ENCODE measurements at places on chromosomes 7 and 10. TPM values are rescaled to one million over a fixed set of nuclear protein-coding genes. Genes with fewer than 3 reads are reported as not detected.

The GDF2 gene
- not detected for total RNA-seq

The SPAM1 gene
- not detected for total RNA-seq

The RNF133 gene
- total RNA-seq = 0.50 TPM

The DLX5 gene
- not detected for total RNA-seq

The ARHGEF35 gene
- total RNA-seq = 0.51 TPM

DNA sequence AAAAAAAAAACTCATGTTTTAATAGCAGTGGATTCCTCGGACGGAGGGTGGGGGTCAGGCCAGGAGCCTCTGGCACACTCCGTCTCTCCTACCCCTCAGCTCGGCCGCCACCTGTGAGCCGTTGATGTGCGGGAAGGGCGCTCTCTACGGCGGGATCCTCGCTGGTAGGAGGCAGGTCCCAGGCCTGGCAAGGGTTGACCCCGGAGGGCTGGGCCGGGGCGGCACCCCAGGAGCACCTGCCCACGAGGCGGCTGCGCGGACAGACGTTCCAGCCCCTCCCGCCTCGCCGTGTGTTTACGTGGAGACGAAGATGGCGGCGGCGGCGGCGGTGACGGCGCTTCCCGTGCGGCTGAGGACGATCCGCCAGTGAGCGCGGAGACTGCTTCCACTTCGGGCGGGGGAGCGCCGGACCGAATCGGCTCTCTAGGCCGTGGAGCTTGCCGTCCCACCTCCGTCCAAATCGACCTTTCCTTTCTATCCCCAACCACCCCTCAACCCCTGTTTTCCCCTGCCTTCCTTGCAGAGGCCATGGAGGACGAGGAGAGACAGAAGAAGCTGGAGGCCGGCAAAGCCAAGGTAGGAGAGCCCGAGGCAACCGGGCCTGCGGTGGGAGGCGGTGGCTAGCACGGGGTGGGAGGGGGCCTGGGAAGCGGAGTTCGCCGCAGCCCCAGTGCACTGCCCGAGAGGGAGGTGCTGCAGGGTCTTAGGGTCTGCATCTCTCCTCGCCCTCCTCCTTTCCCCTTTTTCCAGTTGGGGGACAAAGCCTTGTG lies at the start of gene AKAP9:
AKAP9 (plus strand) TSS at position 291 of the 770 bp plus-strand sequence; CDS start at position 529, 238 bp downstream.
- no peaks in the 10 kb centered on the region for H3K36me3 ChIP-seq
- H3K27ac ChIP-seq = peak within 1 kb of the TSS; percentile 87
- peak within 1 kb of the TSS; percentile 98 for H3K4me3 ChIP-seq
- no peaks in the 10 kb centered on the region for H3K4me1 ChIP-seq
- peak; percentile 82 for DNase-seq
- no peaks in the 10 kb centered on the region for H3K27me3 ChIP-seq

DNA sequence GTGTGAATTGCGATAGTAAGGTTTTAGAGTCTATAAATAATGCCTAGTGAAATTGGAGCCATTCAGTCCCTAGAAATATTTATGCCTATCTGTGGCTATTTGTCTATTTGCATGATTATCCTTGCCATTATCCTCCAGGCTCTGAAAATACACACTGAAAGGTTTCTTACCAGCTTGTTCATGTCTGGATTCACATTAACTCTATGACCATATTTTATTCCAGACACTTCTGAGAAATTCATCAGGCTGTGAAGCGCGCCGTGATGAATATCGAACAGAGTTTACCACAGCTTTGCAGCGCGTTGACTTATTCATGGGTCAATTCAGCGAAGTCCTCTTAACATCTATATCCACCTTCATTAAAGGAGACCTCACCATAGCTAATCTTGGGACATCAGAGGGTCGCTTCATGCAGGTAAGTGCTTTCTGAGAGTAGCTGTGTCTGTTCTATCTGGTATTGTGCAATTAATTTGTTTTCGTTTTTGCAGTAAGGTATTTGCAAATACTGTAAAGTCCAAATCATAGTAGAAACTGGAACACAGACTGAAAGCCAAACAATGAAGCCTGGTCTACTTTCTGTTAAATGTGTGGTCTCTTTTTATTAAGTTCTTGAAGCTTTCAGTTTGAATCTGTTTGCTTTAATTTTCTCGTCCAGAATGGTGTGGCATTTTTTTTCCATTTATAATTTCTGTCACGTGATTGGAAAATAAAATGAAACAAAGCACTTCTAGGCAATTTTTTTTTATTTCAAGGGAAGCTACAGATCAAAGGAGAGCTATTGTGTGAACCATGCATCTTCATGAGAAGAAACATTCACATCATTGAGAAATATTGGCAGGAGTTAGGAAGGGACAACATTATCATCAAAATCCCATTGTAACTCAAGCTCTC lies 59.7 kb downstream of the MET start:
- H3K27ac ChIP-seq = no peak overlapping the region
- H3K36me3 ChIP-seq = no peaks in the 10 kb centered on the region
- no peak for DNase-seq
- H3K4me1 ChIP-seq = no peaks in the 10 kb centered on the region

- H3K4me1 ChIP-seq = peaks cover 4% of the 10 kb centered on the region
- peak overlapping the region; percentile 92 for H3K27ac ChIP-seq
- no peak for DNase-seq
- peaks cover 13% of the 10 kb centered on the region for H3K36me3 ChIP-seq
- H3K27me3 ChIP-seq = no peaks in the 10 kb centered on the region
These were observed 819 bp downstream of the POLD2 start for GRCh38 chr7:44122529-44122928.

DNA sequence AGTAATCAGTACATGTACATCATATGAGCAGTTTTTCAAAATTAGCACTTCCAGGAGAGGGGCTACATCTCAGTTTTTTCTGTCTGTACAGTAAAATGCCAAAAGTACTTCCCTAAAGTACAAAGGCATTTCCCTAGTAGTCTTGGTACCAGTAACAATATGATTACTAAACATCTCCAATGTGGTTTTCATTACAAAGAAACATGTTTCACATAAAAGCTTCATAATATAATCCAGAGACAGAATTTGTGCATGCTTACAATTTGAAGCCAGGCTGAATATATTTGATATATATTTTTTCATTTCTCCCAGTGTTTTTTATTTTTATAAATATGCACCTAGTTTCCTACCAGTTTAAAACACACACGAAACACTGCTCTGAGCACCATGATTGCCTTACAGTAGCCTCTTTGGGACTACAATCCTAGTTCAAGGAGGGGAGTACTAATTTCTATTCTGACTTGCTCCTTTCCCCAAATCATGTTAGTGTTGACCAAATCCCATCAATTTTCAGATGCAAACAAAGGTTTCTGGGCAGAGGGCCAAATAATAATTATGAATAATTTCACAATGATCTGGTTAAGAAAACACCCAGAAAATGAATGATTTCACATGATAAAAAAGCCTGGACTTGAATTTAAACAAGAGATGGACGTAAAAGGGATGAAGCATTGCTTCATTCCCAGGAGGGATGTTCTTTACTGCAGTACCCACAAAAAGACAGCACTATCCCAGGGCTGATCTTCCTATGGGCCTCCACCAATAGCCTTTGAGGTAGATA lies 201.3 kb downstream of the SLC25A13 start:
- DNase-seq = peak; percentile 36
- H3K27ac ChIP-seq = no peak overlapping the region
- H3K4me1 ChIP-seq = no peaks in the 10 kb centered on the region
- H3K4me3 ChIP-seq = no peak overlapping the region
- H3K27me3 ChIP-seq = no peaks in the 10 kb centered on the region

GRCh38 chr10:688312-689120 lies 952 bp downstream of the DIP2C start:
- no peaks in the 10 kb centered on the region for H3K36me3 ChIP-seq
- H3K4me1 ChIP-seq = peaks cover 11% of the 10 kb centered on the region
- no peaks in the 10 kb centered on the region for H3K27me3 ChIP-seq
- H3K4me3 ChIP-seq = peak overlapping the region; percentile 69
- peak; percentile 63 for DNase-seq

GRCh38 chr7:32639122-32639521 lies 143.8 kb downstream of the AVL9 start:
- no peak overlapping the region for H3K4me3 ChIP-seq
- no peaks in the 10 kb centered on the region for H3K27me3 ChIP-seq
- H3K36me3 ChIP-seq = no peaks in the 10 kb centered on the region
- DNase-seq = no peak

GRCh38 chr7:67105377-67105776 lies 108.7 kb downstream of the TYW1 start:
- no peaks in the 10 kb centered on the region for H3K4me1 ChIP-seq
- H3K27ac ChIP-seq = no peak overlapping the region
- no peaks in the 10 kb centered on the region for H3K27me3 ChIP-seq
- peak; percentile 60 for DNase-seq
- no peaks in the 10 kb centered on the region for H3K36me3 ChIP-seq
- no peak overlapping the region for H3K4me3 ChIP-seq

- H3K27me3 ChIP-seq = no peaks in the 10 kb centered on the region
- H3K36me3 ChIP-seq = no peaks in the 10 kb centered on the region
- H3K4me1 ChIP-seq = no peaks in the 10 kb centered on the region
- H3K4me3 ChIP-seq = no peak overlapping the region
- no peak overlapping the region for H3K27ac ChIP-seq
These were observed 15.3 kb upstream of the CYP2C19 start for GRCh38 chr10:94747137-94747536.

GRCh38 chr10:33612116-33612515 lies 277.6 kb upstream of the NRP1 start:
- no peaks in the 10 kb centered on the region for H3K36me3 ChIP-seq
- DNase-seq = peak; percentile 21
- no peaks in the 10 kb centered on the region for H3K4me1 ChIP-seq
- H3K27ac ChIP-seq = peak overlapping the region; percentile 22
- H3K27me3 ChIP-seq = no peaks in the 10 kb centered on the region
- H3K4me3 ChIP-seq = no peak overlapping the region

GRCh38 chr10:27713941-27714340 lies 31.7 kb downstream of the MKX start:
- DNase-seq = peak; percentile 23
- H3K27me3 ChIP-seq = no peaks in the 10 kb centered on the region
- peaks cover 3% of the 10 kb centered on the region for H3K4me1 ChIP-seq
- no peaks in the 10 kb centered on the region for H3K36me3 ChIP-seq
- H3K27ac ChIP-seq = no peak overlapping the region

- no peaks in the 10 kb centered on the region for H3K4me1 ChIP-seq
- DNase-seq = no peak
- no peaks in the 10 kb centered on the region for H3K36me3 ChIP-seq
- no peak overlapping the region for H3K4me3 ChIP-seq
- H3K27me3 ChIP-seq = no peaks in the 10 kb centered on the region
These were observed 235.2 kb upstream of the AKR1E2 start for GRCh38 chr10:4590807-4591206.

GRCh38 chr10:125017547-125018298 lies 75.8 kb downstream of the ZRANB1 start:
- no peak overlapping the region for H3K4me3 ChIP-seq
- no peaks in the 10 kb centered on the region for H3K27me3 ChIP-seq
- peaks cover 26% of the 10 kb centered on the region for H3K4me1 ChIP-seq
- DNase-seq = no peak
- H3K27ac ChIP-seq = peak overlapping the region; percentile 8
- H3K36me3 ChIP-seq = peaks cover 2% of the 10 kb centered on the region

DNA sequence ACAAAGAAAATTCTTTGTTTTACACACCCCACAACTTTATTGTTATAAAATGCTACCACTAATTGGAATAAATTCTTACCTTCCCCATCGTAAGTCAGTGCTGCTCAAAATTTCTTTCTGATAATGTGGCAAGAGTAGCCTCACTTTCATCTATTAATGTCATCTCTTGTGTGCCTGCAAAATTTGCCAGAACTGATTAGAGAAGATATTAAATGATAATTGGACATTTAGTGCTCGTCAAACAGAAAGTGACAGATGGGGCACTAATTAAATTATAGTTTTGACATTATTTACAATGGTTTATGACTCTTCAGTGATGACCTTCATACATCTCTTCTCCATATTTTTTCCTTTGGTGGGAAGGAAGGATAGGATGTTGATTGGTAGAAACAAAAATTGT lies 690.9 kb downstream of the NXPH1 start:
- no peak overlapping the region for H3K4me3 ChIP-seq
- H3K36me3 ChIP-seq = no peaks in the 10 kb centered on the region
- no peak overlapping the region for H3K27ac ChIP-seq
- no peak for DNase-seq
- H3K27me3 ChIP-seq = no peaks in the 10 kb centered on the region

DNA sequence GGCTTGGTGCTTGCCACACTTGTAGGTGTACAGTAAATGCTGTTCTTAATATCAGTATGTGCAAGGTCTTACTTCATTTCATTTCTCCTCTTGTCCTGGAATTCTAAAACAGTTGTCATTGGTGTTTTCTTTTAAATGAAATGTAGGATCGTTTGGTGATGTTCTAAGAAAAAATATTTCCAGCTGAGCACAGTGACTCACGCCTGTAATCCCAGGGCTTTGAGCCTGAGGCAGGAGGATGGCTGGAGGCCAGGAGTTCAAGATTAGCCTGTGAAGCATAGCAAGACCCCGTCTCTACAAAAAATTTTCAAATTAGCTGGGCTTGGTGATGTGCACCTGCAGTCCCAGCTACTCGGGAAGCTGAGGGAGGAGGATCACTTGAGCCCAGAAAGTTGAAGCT lies 32.6 kb upstream of the ELN start:
- DNase-seq = peak; percentile 43
- H3K4me3 ChIP-seq = no peak overlapping the region

DNA sequence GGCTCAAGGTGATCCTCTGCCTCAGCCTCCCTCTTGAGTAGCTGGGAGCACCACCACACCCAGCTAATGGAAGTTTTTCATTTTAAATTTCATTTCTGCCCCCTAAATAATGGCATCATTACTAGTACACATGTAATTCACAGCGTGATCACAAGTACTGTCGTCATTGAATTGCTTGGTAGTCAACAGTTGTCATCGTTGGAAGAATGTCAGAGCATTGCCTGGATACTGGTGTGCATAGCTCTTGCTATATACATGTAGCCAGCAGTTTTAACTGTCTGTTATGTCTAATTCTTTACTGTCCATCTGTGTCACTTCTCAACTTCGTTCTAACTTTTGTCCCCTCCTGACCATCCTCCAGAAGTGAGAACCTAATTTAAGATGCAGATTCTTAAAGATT lies 62.1 kb downstream of the CRPPA start:
- DNase-seq = no peak
- H3K4me3 ChIP-seq = no peak overlapping the region
- H3K4me1 ChIP-seq = no peaks in the 10 kb centered on the region
- no peaks in the 10 kb centered on the region for H3K36me3 ChIP-seq
